ENCODE measurements at places on chromosomes 3 and 15. TPM values are rescaled to one million over a fixed set of nuclear protein-coding genes. Genes with fewer than 3 reads are reported as not detected.

- H3K27me3 ChIP-seq: no peaks in the 10 kb centered on the region
- H3K27ac ChIP-seq: no peak overlapping the region
- H3K36me3 ChIP-seq: no peaks in the 10 kb centered on the region
Observed at GRCh38 chr15:79494963-79495755, 63.0 kb downstream of the MINAR1 start.

- no peak overlapping the region for H3K4me3 ChIP-seq
- H3K27me3 ChIP-seq: peaks cover 12% of the 10 kb centered on the region
- no peak overlapping the region for H3K27ac ChIP-seq
- H3K4me1 ChIP-seq: no peaks in the 10 kb centered on the region
- no peak for DNase-seq
- H3K36me3 ChIP-seq: no peaks in the 10 kb centered on the region
Observed at GRCh38 chr15:65338366-65338765, 33.9 kb downstream of the RNU5B-1 start.

The PCOLCE2 gene
- total RNA-seq: not detected

- no peaks in the 10 kb centered on the region for H3K4me1 ChIP-seq
- DNase-seq: no peak
- no peaks in the 10 kb centered on the region for H3K36me3 ChIP-seq
Observed at GRCh38 chr3:2375376-2375775, 276.7 kb downstream of the CNTN4 start.

The ROPN1B gene
- not detected for total RNA-seq

- H3K27me3 ChIP-seq: no peaks in the 10 kb centered on the region
- no peak for DNase-seq
- no peaks in the 10 kb centered on the region for H3K4me1 ChIP-seq
- no peak overlapping the region for H3K27ac ChIP-seq
- no peak overlapping the region for H3K4me3 ChIP-seq
Observed at GRCh38 chr15:61256231-61256630, 27.1 kb upstream of the RORA start.

DNA sequence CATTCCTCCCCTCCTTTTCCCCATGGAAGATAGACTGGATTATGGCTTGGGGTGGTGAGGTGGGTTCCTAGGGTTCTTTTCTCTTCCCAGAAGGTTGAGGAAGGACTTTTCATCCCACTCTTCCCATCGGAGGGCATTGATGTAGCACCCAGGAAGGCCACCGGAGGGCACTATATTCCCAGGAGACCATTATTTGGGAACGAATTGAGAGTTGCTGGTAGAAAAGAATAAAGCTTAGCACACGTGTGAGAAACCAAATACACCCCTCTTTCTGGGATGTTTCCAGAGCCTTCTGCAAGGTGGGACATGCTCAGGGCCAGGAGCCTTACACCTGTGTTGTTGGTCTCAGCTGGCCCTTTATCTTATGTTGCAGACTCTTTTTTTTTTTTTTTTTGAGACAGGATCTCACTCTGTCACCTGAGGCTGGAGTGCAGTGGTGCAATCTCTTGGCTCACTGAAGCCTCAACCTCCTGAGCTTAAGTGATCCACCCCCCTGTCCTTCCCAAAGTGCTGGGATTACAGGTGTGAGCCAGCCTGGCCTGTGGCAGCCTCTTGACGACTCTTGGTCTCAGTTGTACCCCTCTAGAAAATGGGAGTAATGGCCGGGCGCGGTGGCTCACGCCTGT is 6.3 kb upstream of the CDC25A start:
- H3K27ac ChIP-seq: no peak overlapping the region
- no peak overlapping the region for H3K4me3 ChIP-seq

DNA sequence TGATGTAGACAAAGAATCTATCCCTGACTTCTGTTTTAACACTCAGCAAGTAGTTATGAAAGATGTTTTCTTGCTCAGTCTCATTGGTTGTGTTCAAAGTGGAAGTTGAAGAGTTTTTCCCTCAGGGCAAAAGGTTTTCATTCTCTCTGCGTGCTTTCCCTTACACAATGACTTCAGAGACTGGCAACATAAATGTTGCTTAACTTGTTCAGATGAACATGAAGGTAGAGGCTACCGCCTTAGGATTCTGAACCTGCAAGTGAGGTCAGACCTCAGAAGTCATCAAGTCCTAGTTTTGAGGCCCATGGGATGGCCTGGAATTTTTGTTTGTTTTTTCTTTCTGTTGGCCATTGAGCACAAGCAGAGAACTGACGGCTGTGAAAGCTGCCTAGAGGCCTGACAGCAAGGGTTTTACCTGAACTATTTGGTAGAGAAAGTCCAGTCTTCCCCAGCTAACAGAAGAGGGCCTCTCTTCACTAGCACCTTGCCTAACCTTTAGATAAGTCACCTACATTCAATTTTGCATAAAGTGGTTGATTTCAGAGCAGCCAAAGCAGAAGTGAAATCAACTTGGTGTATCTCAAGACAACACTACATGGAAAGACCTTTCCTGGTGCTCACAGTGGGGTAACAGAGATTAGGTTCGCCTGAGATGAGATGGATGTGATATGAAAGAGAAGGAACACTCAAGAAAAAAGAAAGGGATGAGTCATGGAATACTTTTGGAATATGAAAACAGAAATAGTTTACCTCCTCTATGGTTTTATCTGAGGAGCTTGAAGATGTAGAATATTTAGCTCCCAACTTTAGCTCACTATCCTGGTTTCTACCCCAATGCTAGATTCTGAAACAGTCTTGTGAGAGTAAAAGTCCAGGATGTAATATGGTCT is 53.6 kb upstream of the AP4E1 start:
- DNase-seq: no peak
- H3K27ac ChIP-seq: no peak overlapping the region
- H3K36me3 ChIP-seq: no peaks in the 10 kb centered on the region
- H3K27me3 ChIP-seq: no peaks in the 10 kb centered on the region
- no peaks in the 10 kb centered on the region for H3K4me1 ChIP-seq

DNA sequence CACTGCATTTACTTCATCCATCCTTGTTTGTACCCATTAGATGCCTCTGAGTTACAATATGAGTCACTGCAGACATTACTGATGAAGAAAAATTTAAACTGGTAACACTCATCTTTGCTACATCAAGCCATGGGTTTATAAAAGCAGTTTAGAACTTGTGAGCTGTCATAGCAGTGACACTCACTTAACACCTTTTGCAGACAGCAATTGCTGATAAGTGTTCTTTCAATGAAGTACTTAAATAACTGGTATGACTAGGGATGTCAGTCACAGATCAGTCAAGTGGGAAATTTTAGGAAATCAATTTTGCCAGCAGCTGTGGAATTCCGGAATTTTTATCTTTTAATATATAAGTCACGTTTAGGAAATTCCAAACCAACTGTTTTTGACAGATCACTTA is 643.0 kb downstream of the TBL1XR1 start:
- no peaks in the 10 kb centered on the region for H3K27me3 ChIP-seq
- DNase-seq: no peak
- H3K27ac ChIP-seq: no peak overlapping the region
- no peak overlapping the region for H3K4me3 ChIP-seq
- H3K4me1 ChIP-seq: no peaks in the 10 kb centered on the region

DNA sequence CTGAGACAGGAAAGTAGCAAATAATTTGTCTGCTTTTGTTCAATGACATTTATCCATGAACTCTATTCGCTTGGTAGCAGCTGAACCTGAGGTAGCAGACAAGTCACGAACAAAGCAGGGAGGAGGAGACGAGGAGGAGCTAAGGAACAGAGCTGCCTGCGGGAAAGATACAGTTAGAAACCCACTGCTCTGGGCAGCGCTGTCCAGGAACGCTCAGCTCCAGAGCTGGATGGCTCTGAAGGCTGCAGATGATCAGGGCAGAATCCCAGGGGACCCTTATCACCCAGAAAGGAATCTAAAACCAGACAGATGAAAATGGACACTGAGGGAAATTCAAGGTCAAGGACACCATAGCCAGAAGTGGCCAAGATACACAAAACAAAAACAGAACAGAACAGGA is 257.8 kb downstream of the CD47 start:
- H3K36me3 ChIP-seq: no peaks in the 10 kb centered on the region
- no peaks in the 10 kb centered on the region for H3K4me1 ChIP-seq

DNA sequence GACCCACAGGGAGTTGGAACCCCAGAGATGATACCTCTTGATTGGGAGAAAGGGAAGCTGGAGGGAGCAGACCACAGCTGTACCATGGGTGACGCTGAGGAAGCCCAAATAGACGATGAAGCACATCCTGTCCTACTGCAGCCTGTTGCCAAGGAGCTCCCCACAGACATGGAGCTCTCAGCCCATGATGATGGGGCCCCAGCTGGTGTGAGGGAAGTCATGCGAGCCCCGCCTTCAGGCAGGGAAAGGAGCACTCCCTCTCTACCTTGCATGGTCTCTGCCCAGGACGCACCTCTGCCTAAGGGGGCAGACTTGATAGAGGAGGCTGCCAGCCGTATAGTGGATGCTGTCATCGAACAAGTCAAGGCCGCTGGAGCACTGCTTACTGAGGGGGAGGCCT is 201.1 kb downstream of the AKAP13 start:
- no peaks in the 10 kb centered on the region for H3K4me1 ChIP-seq
- no peak overlapping the region for H3K27ac ChIP-seq
- H3K4me3 ChIP-seq: no peak overlapping the region
- DNase-seq: no peak
- peaks cover 48% of the 10 kb centered on the region for H3K36me3 ChIP-seq

GRCh38 chr15:35695003-35695402 is 149.0 kb upstream of the DPH6 start:
- no peaks in the 10 kb centered on the region for H3K27me3 ChIP-seq
- no peak for DNase-seq
- H3K4me1 ChIP-seq: peaks cover 38% of the 10 kb centered on the region
- no peak overlapping the region for H3K4me3 ChIP-seq
- no peak overlapping the region for H3K27ac ChIP-seq

DNA sequence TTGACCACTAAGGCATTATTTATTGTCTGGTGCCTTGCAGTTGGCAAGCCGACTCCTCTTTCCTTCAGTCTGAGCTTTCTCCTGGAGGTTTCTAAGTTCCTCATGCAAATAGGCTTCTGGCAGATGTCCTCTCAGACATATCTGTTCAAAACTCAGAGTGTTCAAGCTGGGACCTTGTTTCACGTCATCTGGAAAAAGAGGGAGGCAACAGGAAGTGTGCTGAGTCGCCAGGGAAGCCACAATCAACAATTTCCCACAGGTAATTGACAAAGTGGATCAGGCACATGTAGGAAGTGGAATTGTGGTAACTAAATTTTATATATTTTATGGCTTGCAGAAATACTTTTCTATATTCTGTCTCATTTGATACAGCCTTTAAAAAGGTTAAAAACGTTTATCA is 14.6 kb downstream of the SCG5 start:
- H3K4me1 ChIP-seq: peaks cover 10% of the 10 kb centered on the region
- H3K27ac ChIP-seq: no peak overlapping the region
- DNase-seq: no peak
- no peaks in the 10 kb centered on the region for H3K27me3 ChIP-seq
- no peak overlapping the region for H3K4me3 ChIP-seq
- no peaks in the 10 kb centered on the region for H3K36me3 ChIP-seq

- no peak overlapping the region for H3K4me3 ChIP-seq
- H3K27ac ChIP-seq: no peak overlapping the region
- no peak for DNase-seq
- H3K4me1 ChIP-seq: no peaks in the 10 kb centered on the region
- H3K36me3 ChIP-seq: no peaks in the 10 kb centered on the region
- H3K27me3 ChIP-seq: no peaks in the 10 kb centered on the region
Observed at GRCh38 chr3:69385123-69385722, 665 bp downstream of the FRMD4B start.

DNA sequence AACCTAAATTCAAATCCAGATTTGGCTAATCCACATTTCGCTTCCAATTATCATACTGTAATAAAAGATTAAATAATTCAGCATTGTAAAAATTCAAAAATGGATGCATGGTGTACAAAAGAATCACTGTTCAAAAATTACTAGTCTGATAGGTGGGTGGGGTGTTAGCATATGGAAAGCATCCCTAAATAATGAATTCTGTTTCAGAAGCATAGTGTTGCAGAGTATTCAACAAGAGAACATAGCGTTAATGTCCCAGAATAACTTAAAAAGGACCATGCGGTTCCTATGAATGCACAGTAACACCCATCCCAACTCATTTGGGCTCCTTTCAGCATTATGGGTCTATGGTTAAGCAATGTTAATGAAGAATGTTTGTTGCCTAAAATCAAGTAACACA is 51.1 kb downstream of the MORC1 start:
- H3K27ac ChIP-seq: no peak overlapping the region
- no peak overlapping the region for H3K4me3 ChIP-seq
- no peaks in the 10 kb centered on the region for H3K4me1 ChIP-seq
- no peaks in the 10 kb centered on the region for H3K36me3 ChIP-seq
- DNase-seq: no peak

DNA sequence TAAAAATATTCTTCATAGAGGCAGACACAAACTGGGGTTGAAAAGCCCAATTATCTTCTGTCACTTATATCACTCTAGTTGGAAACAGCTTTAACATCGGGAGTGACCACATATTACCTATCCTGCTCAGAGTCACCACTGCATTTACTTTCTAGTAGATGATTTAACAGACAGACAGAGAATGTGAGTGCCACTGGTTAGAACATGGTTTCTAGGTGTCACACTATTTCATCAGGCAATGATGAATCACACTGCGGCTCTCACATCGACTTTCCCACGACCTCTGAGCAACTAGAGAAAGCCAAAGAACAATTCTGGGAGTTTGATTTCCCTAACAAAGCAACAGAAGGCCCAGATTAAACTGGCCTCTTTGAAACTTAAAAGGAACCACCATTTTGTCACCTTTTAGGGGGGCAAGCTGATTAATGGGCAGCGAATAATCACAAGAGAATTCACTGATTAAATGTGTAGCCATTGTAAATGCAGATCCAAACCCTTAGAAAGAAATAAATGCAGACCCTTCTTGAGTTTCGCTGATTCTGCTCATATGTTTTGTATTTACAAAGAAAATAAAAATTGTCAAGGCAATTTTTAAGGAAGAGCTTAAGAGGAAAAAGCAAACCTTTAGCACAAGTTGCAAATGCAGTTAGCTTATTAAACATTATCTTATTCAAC is 112.6 kb upstream of the KBTBD8 start:
- no peaks in the 10 kb centered on the region for H3K27me3 ChIP-seq
- no peak overlapping the region for H3K27ac ChIP-seq
- no peak overlapping the region for H3K4me3 ChIP-seq
- no peak for DNase-seq
- H3K36me3 ChIP-seq: no peaks in the 10 kb centered on the region

DNA sequence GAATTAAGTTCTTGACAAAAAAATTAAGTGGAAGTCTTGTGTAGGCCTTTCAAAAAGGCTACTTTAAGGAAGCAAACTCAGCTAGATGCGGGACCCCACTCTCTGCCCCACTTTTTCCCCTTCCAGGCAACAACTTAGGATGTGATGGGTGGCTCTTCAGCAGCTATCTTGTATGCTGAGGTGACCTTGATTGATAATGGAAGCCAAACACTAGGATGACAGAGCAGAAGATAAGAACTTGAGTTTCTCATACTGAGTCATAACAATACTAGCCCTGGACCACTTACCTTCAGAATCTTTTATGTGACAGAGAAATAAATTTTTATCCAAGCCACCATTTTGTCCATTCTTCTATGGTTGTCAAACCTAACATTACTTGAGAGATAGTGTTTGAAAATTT is 16.1 kb downstream of the PDCD10 start:
- no peaks in the 10 kb centered on the region for H3K4me1 ChIP-seq
- no peak for DNase-seq
- H3K36me3 ChIP-seq: peaks cover 23% of the 10 kb centered on the region
- no peak overlapping the region for H3K27ac ChIP-seq

The ZNF385D gene
- total RNA-seq: not detected

The HTR3E gene
- total RNA-seq: not detected

All from SJSA1 (cell line).